H54 (cell line): ENCODE measurements at places on chromosomes 13 and 19.
A peak's percentile ranks its signal among the peaks of the same experiment; 100 is the strongest.

- no peak for DNase-seq
Observed at GRCh38 chr19:29806098-29806866, 5.5 kb upstream of the CCNE1 start.

- no peak for DNase-seq
Observed at GRCh38 chr13:102401265-102401664, 583 bp downstream of the FGF14 start.

DNA sequence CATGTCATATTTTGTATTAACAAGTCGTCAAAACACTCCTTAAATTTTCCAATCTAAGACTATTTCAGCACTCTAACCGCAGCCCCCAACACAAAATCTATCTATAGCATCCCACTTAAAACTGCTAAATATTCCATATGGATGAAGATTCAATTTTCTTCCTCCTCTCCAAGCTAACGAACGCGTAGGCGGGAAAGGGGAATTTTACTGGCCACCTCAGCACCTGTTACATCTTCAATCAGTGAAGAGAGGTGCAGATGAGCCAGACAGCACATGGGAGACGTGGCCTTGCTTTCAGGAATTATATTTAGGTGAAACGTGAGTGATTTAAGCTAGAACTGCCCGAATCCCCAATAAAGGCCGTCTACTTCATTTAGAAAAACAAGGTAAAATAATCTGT is 1.1 kb downstream of the RBM26 start:
- no peak for DNase-seq

DNA sequence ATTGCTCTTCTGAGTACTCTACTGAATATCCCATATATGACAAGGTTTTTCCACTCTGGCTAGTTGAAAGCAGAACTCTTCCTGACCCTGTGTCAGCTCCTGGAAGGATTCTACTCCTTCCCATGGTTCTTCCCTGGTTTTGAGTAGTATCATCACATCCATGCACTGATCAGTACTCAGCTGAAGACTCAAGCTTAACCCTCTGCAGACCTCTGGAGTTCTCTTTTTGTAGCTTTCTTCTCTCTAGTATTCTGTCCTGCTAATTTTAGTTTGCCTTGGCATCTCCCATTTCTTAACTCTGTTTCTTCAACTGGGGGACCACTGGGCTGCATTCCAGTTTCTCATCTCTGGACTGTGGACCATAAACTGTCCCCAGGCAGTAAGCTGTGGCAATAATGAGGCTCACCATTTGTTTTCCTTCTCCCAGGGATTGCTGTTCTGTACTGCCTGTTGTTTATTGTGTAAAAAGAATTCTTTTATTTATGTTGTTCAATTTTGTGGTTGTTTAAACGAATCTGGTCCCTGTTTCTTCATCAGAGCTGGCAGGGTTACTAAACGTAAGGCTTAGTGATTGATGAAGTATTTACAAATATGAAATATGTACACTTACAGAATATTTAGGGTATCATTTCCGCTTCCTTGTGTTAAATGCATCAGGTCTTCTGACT is 19.7 kb downstream of the LPAR6 start:
- DNase-seq, result no peak

DNA sequence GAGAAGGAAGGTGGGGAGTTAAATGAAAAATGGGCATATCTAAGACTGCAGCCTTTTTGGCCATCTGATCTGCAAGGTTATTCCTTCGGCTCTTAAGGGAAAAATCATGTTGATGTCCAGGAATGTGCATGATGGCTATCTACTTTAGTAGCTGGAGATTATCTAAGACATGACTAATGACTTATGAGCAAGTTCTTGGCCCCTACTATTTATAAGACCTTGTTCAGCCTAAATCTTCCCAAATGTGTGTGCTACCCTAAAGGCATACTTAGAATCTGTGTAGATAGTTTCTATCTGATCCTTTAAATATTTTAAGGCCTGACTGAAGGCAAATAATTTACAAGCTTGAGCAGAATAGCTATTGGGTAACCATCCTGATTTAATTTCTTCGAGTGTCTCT is 41.8 kb upstream of the CD177 start:
- DNase-seq, result no peak

DNA sequence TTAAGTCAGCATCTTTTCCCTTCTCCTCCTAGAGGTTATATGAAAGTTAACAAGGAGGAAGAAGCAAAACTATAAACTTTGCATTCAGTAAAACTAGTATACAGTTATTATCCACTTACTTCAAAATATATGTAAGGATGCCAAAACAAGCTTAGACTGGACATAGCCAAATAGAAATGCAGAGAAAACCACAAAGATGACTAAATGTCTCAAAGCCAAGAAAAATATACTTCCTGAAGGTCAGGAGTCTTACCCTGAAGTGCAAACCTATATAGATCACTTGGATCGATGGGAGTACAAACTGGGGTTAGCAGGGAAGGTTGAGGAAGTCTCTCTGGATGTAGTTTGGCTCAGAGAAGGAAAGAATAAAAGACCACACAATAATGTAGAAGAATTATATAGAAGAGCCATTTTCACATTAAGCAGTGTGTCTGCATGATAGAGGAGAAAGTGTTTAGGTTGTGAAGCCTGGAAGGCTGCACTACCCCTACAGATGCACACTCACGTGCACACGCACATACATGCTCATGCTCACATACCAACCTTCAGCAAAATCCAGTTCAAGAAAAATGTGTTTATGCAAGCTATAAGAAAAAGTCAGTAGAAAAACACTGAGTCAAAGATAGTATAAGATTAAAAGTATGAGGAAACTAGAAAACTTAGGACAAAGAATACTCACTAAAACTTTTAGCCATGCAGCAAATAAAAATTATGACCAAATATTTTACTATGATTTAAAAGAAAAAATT is 112.1 kb upstream of the RXFP2 start:
- DNase-seq, result no peak

DNA sequence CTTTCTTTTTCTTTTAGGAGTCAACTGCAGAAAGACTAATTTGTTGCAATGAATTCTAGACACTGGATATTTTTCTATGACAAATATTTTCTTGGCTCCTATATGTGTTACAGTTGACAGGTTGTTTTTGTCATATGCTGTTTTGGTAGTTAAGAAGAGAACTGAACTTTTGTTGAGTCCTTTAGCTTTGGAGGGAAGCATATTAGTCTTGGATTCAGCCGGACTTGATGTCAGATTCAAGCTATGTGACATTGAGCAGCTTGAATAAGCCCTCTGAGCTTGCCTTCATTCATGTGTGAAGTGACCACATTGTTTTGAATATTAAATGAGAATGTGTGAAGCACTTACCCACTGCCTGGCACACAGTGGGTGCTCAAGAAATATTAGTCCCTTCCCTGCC is 181.9 kb upstream of the RNF113B start:
- DNase-seq, result no peak

DNA sequence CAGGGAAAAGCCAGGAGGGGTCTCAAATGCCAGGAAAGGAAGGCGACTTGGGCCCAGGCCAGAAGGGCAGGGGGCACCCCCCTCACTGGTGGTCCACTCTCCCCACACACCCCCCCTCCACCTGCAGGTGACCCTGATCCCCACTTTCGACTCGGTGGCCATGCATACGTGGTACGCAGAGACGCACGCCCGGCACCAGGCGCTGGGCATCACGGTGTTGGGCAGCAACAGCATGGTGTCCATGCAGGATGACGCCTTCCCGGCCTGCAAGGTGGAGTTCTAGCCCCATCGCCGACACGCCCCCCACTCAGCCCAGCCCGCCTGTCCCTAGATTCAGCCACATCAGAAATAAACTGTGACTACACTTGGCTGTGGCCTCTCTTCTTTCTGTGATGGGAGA is 14.9 kb downstream of the MAP1S start:
- DNase-seq, result no peak

- DNase-seq, result no peak
Observed at GRCh38 chr13:89432997-89433396, 1761.8 kb downstream of the SLITRK5 start.

DNA sequence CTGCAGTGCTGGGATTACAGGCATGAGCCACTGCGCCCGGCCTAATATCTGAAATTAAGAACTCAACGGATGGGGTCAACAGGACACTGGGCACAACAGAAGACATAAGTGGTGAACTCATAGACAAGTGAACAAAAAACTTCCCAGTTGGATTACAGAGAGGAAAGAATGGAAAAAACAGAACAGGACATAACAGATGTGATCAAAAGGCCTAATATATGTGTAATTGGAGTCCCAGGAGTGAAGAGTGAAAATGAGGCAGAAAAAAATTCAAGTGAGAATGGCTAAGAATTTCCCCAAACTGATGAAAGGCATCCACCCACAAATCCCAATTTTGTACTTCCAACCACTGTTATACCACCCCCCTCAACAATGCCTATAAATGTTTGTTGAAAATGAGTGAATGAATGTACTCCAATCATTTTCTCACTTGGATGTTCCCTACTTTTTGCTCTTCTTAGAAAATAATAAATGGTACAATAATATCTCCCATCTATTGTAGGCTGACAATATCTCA is 18.3 kb upstream of the ANGPTL8 start:
- no peak for DNase-seq

GRCh38 chr19:48452289-48453190 is 2.8 kb upstream of the KCNJ14 start:
- no peak for DNase-seq

DNA sequence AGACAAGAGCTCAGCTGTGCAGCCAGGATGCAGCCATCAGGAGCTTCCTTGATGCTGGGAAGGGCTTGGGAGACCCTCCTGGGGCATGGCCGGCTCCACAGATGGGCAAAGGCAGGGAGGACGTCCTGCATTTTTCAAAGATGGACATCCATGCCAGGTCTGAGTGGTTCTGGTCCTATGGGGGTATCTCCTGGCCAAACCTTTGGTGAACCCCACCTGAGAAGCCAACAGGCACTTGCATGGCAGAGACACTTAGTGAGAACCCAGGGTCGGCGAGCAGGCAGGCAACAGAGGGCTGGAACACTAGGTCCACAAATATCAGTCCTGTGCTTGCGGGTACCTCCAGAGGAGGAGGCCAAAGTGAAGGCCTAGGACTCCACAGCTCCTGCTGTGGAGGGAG is 70.0 kb downstream of the KCTD15 start:
- DNase-seq, result no peak

DNA sequence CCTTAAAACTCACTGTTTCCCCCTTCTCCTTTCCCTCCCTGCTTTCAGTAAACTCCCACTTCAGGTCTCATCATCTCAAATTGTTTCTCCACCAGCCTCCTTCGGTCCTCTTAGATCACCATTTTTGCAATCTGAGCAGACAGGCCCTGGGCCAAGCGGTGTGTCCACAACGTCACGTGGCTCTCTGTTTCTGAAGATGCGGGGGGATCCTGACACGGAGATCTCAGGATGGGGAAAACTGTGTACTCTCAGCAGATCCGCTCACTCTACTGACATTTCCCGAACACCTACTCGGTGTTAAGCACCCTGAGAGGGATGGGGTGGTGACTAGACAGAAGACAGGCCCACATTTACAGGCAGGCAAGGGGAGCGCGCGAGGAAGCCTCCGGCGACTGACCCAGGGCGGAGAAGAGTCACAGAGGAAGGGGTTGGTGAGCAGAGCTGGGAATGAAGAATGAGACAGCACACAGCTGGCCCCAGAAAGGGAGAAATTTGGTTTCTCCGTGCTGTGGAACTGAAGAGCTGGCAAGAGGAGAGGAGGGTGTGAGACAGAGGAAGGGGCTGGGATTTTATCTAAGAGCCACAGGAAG is 38.8 kb downstream of the SERP2 start:
- no peak for DNase-seq

DNA sequence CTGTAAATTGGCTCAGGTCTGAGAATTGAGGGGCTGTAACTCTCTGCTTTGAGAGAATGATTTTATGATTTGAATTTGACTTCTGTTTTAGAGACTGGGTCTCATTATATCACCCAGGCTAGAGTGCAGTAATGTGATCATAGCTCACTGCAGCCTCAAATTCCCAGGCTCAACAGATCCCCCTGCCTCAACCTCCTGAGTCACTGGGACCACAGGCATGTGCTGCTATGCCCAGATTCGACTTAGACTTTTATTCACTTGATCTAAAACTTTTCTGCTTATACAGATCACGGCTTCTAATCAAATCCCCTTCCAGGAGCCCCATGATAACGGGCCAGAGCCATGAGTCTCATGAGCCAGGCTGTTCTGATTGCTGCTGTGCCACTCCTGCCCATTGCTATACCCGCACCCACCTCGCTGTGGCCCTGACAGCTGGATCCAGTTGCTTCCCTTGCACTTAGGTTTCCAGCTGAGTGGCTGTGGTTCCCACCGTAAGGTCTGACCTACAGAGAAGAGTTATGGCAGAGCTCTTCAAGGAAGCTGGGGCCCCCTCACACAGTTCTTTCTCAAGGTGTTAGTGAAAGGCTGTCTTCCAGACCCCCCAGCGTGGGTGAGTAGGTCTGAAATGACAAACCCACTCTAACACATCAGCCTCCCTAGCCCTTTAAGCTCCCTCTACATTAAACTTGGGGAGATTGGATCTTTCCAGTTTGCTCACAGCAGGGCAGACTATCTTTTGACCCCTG is 251.2 kb upstream of the SGCG start:
- DNase-seq, result no peak

- peak; percentile 26 for DNase-seq
Observed at GRCh38 chr13:79631051-79631659, 150.2 kb downstream of the NDFIP2 start.

DNA sequence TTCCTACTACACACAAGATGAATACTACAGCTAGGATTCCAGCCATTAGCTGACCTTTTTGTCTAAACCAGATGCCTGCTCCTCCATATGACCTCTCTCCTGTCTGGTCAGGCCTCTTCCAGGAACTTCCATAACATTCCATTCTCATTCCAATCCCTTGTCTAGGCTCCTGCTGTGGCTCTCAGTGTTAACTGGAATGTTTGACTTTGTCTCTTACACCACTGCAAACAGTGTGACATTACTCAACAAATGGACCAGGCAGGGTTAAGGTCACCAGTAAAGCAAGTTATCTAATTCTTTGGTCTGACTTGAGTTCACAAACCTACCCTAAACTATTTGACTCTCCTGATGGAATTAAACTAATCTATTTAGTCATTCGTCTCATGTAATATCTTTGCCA is 2.1 kb upstream of the GPC6 start:
- no peak for DNase-seq

DNA sequence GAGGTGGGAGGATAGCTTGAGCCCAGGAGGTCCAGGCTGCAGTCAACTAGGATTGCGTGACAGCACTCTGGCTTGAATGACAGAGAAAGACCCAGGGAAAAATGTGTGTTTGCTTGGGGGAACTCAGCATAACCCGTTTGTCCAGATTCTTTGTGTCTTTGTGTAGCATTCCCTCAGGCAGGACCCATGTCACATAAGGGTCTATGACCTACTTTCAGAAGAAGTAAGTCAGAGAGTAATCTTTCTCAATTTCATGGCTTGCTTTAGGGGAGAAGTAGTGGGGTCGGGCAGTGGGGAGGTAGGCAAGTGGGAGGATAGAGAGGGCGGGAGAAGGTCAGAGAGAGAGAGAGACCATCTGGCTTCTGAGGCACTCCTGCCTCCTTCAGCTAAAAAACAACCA is 11.9 kb upstream of the PSPC1 start:
- DNase-seq, result no peak

DNA sequence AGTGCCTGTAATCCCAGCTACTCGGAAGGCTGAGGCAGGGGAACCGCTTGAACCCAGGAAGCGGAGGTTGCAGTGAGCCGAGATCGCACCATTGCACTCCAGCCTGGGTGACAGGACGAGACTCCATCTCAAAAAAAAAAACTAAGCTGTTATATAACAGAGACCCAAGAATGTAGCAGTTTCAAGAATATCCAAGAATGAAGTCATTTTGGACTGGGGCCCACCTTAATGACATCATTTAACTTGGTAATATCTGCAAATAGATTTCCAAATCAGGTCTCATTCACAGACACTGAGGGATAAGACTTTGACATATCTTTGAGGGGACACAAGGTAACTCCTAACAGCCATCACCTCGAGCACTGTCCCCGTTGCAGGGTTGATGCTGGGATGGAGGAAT is 36.5 kb upstream of the MRI1 start:
- no peak for DNase-seq
